Tongue (tissue), 3 donors: ENCODE measurements at places on chromosomes 2 and 18. TPM values are rescaled to one million over a fixed set of nuclear protein-coding genes. Genes with fewer than 3 reads are reported as not detected.

The PSMG2 gene
- 46.8 TPM for total RNA-seq

The SMARCAL1 gene
- total RNA-seq: 16.3 TPM

The SOWAHC gene
- 23.0 TPM for total RNA-seq

DNA sequence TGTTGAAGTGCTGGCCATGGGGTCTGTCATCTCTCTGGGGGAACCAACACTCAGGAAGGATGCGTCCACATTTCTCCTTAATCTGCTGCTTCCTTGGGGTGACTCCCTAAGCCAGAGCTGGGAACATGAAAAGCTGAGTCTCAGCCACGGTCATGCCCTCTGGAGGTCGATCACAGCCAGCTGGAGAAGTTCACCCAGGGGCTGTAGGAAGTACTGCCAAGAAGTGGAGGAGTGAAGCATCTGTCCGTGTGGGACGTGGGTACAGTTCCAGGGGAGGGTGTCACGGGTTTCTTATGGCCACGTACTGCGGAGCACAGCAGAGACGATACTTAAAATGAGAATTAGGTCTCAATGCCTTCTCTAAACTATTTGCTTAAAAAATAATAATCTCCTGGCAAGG, 42.4 kb upstream of the IGFBP2 start:
- DNase-seq: peak; percentile 89

- no peak for DNase-seq
These were observed 23.3 kb downstream of the RHOB start for GRCh38 chr2:20470211-20470610.

DNA sequence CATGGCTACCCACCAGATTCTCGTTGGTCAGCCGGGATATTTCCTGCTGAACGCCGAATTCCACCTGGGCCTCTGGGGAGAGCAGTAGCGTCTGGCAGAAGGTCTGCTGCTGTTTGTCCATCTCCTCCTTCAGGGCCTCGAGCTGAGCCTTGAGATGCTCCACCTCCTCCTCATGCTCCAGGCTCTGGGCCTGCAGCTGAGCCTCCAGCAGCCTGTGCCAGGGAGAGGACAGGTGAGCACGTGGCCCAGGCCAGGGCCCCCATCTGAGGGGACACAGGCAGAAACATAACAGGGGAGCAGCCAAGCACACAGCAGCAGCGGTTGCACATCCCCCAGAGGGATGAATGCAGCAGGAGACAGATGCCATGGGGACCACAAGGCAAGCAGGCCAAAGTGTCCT, 40.1 kb upstream of the ACAA2 start:
- no peak for DNase-seq

DNA sequence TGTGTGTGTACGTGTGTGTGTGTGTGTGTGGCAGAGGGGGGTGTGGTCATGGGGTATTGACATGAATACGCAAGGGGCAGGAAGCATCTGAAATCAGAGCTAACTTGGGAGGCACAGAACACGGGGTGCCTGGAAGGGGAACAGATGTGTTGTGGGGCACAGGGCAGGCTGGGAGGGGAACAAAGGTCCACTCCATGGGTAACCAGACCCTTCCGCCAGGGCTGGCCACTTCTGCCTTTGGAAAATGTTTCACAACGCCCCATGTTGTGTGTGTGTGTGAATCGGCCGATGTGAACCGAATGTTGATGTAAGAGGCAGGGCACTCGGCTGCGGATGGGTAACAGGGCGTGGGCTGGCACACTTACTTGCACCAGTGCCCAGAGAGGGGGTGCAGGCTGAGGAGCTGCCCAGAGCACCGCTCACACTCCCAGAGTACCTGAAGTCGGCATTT, at the start of gene SLC11A1:
TSS of gene SLC11A1 (plus strand) at position 358 of the 451 bp plus-strand sequence. CDS start 96 bp downstream, outside the sequence.
- DNase-seq: no peak

- no peak for DNase-seq
These were observed 289.1 kb downstream of the GULP1 start for GRCh38 chr2:188580738-188581137.

DNA sequence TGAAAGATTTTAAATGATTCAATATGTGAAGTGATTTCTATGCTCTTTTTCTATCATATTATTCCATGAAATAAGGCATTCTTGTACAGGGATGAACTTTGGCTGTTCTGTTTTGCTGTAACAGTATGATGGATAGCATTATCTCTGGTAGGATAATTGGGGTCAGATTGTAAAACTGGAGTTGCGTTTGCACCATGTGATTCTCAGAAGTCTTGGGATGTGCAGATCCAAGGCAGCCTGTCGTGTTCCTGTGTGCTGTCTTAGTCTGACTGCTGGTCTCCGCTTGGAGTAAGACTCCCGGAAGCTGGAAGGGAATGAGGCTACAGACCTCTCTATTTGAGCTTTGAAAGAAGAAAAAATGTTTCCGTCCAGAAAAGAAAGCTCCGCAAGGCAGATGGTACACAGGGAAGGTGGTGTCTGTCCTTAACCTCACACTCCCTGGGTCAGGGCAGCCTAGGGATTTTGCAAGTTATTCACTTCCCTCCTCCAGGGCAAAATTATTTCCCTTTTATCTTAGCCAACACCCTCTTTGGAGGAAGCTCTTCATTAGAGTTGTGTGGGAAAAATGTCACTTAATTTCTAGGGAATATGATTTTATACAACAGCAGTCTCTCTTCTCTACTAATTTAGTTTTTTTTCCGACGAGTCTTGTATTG, 250.6 kb downstream of the PTPRM start:
- no peak for DNase-seq

DNA sequence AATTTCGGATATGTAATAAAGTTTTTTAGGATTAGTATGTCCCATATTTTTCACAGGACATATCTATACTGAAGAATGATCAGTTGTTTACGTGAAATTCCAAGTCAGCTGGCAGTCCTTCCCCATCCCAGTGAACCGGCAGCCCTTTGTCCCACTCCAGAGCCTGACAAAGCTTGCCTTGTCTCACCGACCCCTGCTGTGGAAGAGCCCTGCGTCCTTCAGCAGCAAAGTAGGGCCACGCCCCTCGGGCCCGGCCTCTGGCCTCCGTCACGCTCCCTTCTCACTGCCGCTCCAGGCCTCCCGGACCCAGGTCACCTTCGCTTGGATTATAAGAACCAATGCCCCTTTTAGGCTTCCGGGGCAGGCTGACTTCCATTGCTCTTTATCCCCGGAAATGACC, 89.8 kb upstream of the TGIF1 start:
- no peak for DNase-seq

The PAX3 gene
- total RNA-seq: 4.8 TPM

The MC5R gene
- total RNA-seq: not detected

DNA sequence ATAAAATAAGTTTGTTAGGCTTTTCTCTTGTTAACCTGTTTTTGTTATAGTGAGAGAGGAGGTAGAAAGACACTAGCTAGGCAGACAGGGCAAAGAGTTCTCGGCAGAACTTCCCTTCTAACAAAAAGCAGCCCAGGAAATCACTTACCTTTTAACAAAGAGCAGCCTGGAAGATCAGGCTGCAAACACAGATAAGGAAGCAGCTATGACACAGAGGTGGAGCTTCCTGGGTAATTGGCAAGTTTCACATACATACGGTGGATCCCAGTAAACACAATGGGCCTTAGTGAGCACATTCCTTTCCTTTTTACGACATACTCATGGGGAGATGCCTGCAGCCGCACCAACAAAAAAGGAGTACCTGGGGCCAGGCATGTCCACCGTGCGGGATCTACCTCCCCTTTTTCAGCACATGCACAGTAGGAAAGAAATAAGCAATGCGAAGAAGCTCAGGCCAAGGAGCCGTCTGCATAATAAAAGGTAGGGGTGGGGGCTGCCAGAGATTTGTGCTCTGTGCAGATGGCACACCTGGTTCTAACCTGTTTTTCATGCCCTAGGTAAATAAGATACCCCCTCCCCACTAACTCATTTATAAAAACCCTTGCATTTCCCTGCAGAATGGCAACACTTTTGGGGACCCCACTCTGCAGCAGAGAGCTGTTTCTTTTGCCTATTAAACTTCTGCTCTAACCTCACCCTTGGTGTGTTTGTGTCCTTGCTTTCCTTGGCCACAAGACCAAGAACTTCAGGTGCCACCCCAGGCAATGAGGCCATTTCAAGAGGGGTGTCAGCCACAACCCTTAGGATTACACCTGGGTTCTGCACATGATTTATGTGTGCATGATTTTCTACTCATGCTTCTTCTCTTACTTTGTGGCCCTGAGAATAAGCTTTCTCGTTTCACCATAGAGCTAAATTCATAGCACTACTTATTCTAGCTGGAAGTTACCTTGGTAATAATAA, 26.5 kb downstream of the MDH1 start:
- DNase-seq: no peak

DNA sequence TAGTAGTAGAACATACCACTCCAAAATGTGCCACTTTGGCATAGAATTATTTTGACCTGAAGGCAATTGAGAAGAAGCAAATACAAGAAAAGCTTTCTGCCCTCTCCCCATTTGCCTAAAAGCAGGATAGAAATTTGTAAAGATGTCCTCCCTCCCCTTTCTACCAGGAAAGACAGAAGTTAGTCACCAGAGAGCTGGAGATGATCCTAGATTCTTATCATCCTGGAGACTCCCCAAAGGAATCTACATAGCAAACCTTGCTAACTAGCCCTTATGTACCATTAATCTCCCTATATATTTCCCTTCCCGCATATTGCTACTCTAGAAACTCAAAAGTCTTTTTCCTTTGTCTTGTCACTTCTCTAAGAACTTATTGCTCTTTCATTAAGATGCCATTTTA, 12.6 kb upstream of the TMEM37 start:
- DNase-seq: no peak

GRCh38 chr2:47293976-47294375, 109.0 kb upstream of the MSH2 start:
- no peak for DNase-seq

GRCh38 chr2:104408266-104408665, 445.6 kb upstream of the POU3F3 start:
- peak; percentile 34 for DNase-seq

DNA sequence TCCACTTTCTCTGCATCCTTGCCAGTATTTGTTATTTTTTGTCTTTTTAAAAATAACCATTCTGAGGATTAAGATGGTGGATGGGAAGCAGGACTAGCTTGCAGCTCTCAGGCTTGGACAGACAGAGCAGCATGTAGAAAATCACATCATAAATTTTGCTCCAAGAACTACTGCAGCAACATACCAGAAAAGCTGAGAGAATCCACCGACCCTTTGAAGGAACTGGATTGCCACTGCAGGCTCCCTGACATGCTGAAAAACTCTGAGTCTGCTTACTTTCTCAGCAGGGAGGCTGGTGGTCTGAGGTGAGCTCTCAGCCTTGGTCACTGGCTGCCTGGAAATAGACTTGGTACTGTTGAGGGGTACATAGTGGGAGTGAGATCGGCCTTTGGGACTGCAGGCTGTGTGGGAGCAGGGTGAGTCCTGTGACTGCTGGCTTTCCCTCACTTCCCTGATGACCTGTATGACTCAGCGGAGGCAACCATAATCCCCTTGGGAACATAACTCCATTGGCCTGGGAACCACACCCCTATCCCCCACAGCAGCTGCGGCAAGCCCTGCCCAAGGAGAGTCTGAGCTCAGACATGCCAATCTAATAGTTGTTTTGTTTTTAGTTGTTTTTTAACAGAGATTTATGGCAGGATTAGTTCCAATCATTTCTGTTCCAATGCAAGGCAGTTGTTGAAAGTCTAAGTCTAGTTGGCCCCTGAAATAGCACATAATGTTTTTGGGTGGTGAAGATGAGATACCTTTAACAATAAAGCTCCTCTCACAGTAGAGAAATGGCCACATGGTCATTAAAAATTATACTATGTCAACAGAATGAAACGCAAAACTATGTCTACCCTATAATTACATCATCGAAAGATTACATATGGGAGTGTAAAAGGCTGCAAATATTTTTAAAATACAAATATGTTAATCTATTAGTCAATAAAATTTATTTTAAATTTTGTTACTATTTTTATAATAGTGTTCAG, 414.2 kb upstream of the CHAC2 start:
- peak; percentile 6 for DNase-seq

DNA sequence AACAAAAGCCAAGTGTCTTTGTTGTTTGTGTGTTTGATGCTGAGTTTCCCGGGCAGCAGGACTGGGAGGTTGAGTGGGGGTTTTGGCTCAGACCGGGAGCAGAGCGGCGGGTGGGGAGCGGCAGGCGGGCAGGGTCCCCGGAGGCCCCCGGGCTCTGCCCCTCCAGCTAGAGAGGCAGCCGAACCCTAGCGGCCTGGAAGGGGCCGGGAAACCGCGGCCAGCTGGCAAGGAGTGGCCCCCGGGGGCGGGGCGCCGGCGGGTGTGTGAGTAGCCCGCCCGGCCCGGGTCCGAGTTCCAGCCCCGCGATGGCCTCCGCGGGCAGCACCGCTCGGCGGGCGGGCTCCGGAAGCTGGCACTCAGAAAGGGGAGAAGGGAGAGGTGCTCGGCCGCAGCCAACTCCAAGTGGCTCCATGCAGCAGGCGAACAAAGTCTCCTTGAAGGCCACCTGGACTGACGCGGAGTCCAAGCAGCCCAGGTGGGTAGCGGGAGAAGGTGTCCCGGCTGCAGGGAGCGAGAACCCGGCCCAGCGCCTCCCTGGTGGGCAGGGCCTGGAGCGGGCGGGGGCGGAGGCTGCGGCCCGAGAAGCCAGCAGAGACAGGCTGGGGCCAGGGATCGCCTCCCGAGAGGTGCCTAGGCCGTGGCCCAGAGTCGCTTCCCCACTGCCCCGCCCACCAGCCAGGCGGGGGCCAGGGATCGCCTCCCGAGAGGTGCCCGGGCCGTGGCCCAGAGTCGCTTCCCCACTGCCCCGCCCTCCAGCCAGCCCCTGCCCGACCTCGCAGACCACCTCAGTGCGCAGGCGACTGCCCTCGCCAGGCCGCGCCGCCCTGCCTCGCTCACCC, at the start of gene ANKRD53:
TSS of gene ANKRD53 (plus strand) at position 290 of the 839 bp plus-strand sequence. CDS start at position 306, 16 bp downstream.
- peak; percentile 54 for DNase-seq
